Activated T-cell treated with anti-CD3 and anti-CD28 coated beads for 48 hours (primary cell): ENCODE measurements at places on chromosomes 2 and 18.

DNA sequence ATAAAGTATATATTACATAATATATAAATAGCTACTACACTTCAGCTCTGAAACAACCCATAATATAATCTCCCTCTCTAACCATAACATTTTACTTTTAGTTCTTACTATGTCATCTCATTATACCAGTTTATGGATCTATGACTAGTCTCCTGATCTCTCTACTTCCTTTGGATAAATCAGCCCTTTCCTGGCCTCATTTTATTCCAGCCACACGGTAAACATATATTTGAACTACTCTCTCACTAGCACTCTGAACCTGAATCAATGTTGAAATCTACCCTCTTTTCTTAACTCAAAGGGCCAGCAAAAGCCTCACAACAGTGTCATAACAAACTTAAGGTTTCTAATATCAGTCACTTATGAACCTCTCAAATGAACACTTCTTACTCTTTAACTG, 62.6 kb downstream of the BAZ2B start:
- DNase-seq: no peak

GRCh38 chr2:217784996-217785543, 217.7 kb downstream of the TNS1 start:
- no peak for DNase-seq

- no peak for DNase-seq
These were observed 78.3 kb downstream of the HDAC4 start for GRCh38 chr2:239322416-239323086.

DNA sequence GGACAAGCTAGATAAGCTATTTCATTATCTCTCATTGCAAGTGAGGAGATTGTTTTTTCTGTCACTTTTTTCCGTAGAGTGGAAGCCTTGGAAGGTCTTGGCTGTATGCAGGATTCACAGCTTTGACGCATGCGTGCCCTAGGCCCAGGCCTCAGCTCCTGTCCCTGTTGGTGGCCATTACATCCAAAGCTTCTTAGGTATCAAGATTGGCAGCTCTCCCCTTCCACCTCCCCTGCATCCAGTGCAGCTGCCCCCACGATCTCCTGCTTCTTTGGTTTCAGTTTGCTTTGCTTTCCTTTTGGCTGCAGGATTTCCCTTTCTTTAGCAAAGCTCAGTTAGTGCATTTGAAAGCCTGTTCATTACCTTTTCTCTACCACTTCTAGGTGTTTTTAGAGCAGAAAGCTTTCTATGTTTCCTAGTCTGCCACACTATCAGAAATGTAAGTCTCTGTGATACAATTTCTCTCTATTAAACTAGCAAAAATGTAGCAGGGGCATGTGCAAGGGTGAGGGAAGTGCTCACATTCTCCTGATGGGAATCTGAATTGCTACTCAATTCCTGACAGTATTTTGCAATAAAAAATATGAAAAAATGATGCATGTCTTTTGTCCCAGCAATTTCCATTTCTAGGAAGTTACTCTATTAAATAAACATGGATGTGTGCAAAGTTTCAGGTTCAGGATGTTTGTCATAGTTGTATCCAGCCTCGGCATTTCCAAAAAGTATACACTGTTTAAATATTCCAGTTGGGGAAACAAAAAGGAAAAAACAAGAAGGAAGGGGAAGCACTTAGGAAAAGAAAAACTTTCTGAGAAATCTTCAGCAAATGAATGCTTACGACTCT, 91.2 kb downstream of the LIPG start:
- DNase-seq: no peak

GRCh38 chr2:143535802-143536201, 406.6 kb downstream of the ARHGAP15 start:
- DNase-seq: no peak

DNA sequence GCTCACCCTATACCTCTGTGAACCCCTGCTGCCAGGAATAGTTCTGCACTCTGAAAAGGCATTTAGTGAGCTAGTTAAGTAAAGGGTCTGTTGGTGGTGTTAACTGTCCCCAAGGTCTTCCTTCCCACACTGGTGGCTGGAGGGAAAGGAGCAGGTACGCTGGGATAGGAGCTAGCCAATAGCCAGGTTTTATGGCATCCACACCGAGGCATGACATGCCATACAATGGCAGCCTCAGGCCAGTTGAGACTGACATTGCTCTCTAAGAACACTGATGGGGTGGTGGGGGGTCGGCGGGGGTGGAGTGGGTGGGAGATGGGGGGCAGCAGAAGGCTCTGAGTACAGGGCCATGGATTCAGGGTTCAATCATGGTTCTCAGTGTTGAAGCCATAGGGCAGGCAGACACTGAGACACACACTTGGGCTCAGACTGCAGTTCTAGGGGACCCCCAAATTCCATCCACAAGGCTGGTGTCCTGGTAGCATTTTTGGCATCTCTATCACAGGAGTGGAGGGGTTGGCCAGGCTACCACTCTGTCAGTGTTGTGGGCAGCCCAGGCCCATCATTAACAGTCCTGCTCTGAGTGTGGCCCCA, 136.0 kb downstream of the CTIF start:
- DNase-seq: no peak

DNA sequence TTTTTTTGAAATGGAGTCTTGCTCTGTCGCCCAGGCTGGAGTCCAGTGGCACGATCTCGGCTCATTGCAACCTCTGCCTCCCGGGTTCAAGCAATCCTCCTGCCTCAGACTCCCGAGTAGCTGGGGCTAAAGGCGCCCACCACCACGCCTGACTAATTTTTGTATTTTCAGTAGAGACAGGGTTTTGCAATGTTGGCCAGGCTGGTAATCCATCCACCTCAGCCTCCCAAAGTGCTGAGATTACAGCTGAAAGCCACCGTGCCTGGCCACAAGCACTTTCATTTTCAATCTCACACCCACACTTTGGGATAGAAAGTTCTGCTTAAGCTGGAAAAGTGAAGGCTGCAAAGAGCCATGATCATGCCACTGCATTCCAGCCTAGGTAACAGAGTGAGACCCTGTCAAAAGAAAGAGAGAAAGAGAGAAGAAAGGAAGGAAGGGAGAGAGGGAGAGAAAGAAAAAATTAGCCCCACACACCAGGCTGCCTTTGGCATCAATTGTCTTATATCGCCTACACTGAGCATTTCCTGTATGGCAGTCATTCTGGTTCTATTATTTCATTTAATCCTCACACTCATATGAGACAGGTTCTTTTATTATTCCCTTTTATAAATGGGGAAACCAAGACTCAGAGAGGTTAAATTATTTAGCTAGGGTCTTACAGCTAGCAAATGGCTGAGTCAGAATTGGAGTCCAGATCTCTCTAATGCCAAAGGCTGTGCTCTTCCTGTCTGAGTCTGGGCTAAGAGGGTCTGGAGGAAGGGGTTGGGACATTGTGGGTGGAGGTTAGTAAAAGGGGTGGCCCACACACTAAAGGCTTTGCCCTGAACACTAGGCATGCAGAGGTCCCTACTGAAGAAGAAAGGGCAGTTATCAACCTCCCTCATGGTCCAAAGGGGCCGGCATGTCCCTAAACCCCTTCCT, 37.9 kb upstream of the PKDCC start:
- peak; percentile 13 for DNase-seq

- no peak for DNase-seq
These were observed 195.3 kb downstream of the SMAD2 start for GRCh38 chr18:47735041-47735702.

- no peak for DNase-seq
These were observed 1100.6 kb downstream of the DPP10 start for GRCh38 chr2:115543024-115543423.

DNA sequence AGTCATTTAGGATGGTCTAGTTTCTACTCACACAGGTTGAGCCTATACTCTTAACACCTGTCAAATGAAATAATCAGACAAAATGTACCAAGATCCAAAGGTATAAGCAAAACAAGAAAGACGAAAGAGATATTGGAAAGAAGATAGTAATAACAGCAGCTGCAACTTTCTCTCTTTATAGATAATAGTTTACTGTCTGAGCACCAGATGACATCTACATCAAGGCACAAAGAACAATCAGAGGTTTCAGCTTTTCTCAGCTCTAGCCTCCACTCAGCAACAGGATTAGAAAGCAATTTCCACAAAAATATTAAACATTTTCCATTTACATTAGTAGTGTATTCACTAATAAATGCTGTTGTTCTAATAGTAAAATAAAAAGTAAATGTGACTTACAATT, 66.3 kb downstream of the RTTN start:
- no peak for DNase-seq

DNA sequence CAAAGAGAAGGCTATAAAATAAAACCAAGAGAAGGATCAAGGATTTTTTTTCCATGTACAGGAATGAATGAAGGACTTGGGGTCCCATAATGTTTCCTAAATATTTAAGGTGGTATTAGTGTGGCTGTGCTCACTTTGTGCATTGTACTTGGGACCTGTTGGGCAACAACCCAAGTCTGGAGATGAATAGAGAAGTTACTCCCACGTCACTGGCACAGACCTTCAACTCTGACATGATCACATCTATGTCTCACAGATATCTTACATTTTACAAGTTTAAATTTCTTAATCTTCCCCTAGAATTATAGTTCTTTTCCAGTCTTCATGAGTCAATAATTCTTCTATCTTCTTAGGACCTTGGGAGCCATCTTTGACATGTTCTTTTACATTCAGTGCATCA, 133.4 kb downstream of the PLCL1 start:
- no peak for DNase-seq

GRCh38 chr2:12715258-12716031, 1.3 kb upstream of the TRIB2 start:
- no peak for DNase-seq

DNA sequence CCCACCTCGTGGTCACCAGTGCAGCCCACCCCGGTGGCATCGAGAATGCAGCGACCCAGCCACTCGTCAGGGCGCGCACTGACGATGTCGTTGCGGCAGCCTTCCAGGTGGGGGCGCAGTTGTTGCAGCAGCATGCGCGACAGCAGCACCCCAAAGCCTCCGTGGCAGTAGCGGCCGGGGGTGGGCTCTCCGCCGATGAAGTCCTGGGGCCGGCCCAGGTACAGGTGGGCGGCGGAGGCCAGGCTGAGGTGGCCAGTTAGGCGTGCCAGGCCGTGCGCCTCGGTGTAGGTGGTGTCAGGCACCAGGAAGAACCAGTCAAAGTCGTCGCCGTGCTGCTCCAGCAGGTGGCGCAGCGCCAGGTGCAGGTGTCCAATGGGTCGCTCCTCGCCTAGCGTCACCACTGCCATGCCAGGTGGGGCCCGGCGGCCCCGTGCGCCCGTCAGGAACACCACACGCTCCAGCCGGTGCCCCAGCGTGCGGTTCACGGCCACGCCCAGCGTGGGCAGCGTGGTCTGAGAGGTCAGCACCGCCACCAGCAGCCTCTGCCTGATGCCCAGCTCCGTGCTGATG, 1.9 kb downstream of the CHPF start:
- peak; percentile 86 for DNase-seq

- DNase-seq: no peak
These were observed 174.3 kb downstream of the C1D start for GRCh38 chr2:67888351-67889005.

DNA sequence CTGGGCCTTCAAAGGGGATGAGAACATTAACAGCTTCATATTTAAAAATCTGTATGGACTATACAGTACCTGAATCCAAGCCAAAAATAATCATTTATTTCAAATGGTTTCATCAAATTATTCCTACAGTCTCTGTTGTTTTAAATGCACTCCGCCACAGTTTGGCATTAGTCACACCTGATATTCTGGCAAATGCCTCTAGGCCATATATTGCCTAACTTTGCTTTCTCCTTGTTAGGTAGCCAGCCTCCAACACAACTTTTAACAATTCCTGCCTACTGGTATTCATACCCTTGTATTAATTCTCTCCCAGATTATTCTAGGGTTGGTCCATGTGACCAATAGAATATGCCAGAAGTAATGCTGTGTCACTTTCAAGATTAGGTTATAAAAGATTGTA, 146.6 kb upstream of the FANCL start:
- no peak for DNase-seq

DNA sequence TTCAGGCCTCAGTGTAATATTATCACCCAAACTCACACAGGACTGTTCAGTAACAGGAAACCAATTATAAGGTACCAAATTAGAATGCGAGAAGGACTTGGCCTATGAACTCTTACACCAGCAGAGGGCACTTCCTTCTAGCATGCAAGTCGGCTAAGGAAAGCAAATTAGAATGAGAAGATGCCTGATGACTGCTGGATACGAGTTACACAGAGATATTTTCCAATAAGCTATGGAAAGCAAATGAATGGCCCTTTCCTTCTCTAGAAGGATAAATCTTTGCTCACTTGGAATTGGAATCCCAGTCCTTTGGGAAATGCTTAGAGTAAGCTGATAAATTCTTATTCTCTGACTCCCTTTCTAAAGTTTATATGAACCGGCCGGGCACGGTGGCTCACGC, 109.8 kb downstream of the AP1S3 start:
- peak; percentile 2 for DNase-seq

GRCh38 chr2:163801486-163801885, 65.7 kb upstream of the FIGN start:
- no peak for DNase-seq

GRCh38 chr18:3329872-3330271, 67.9 kb downstream of the MYL12B start:
- DNase-seq: no peak

GRCh38 chr18:57807336-57808117, 4.4 kb upstream of the ATP8B1 start:
- no peak for DNase-seq

GRCh38 chr18:22026889-22027288, 142.5 kb upstream of the GATA6 start:
- DNase-seq: no peak

DNA sequence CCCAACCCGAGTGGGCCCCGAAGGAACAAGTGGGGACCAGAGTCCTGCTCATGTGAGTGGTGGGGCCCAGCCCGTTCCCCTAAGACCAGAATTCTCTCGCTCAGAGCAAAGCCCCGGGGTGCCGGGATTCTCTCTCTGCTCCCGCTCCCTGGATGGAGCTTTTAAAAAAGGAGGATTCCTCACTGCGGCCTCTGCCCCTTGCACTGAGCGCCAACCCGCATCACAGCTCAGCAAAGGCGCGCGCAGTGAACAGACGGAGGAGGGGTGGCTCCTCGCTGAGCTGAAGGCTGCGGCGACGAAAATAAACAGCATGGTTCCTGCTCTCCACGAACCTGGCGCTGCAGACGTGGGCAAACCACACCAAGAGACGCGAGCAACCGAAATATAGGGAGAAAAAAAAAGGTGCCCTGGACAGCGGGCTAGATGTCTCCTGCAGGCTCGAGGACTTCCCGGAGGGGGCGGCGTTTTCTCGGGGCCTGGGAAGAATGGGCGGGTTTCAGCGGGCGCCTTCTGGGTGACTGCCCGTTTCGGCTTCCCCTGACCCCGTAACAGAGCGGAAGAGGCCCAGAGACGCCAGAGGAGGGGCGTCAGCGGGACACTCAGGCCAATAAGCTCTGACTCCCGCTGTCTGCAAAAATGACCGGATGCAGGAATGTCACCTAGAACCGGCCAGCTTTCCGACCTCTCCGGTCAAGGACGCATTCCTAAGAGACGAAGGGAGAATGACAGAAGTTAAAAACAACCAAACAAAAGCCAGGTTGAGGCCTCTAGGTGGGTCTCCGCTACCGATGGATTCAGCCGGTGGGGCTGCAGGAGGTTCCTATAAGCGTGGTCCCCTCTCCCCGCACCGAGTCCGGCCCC, 819 bp upstream of the KLF11 start:
- no peak for DNase-seq

- no peak for DNase-seq
These were observed 655.1 kb upstream of the SLC39A10 start for GRCh38 chr2:195001924-195002323.

GRCh38 chr2:190409616-190410015, 1.5 kb downstream of the MFSD6 start:
- DNase-seq: no peak

- DNase-seq: no peak
These were observed 64.8 kb downstream of the SMAD7 start for GRCh38 chr18:48885924-48886400.
